BJ (cell line): ENCODE measurements at places on chromosomes 3 and 15.

GRCh38 chr15:64110950-64111678 lies 15.3 kb downstream of the SNX1 start:
- no peak for DNase-seq

DNA sequence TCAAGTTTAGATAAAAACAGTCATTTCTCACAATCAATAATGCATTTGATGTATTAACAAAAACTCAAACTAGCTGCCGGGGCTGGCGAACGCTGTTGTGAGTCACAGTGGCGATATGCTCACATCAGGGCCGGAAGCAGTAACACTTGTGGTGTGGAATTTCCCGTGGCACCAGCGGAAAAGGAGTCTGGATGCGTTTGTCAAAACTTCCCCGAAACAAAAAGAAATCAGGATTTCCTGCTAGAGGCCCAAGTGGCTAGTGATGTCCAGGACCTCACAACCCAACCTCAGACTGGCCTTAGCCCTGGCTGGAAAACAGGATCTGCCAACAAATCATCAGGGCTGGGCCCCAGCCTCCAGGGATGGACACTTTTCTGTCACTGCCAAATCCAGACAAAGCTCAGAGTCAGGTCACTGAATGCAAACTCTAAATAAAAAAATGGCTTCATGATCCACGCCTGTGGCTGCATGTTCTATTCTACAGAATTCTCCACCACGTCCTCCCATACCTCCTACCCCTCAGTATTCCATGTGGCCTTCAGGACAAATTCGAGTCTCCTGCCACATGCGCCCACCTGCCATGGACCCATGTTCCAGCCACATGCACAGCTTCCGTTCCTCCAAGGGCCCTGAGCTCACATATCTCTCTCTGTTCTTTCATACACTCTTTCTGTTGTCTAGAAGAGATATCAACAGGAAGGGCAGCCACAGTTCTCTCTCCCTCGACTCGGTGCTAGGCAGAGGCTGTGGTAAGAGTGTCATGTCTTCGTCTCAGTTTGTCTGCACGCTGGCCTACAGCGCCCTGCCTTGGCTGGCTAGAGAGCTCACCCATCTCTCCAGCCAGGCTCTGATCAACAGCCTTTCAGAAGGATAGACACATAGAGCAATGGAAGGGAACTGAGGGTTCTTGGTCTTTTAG lies 35.4 kb downstream of the EHD4 start:
- no peak for DNase-seq

GRCh38 chr15:31148297-31149087 lies 47.0 kb upstream of the TRPM1 start:
- DNase-seq: no peak

DNA sequence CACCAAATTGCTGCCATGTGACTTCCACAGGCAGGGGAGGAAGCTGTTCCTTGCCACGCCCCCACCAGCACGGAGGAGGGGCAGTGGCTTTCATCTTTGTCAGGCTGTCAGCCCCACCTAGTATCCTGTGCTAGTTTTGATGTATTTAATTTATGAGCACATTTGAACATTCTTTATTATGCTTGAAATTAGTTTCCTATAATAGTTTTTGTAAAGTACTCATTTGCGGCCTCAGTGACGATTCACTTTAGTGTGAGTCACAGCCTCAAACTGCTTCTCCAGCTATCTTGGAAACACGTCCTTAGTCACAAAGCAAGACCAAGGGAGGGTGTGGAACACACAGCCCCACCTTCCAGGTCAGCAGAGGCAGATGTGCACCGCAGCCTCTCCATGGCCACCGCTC lies 239.9 kb upstream of the ATP10A start:
- DNase-seq: no peak

DNA sequence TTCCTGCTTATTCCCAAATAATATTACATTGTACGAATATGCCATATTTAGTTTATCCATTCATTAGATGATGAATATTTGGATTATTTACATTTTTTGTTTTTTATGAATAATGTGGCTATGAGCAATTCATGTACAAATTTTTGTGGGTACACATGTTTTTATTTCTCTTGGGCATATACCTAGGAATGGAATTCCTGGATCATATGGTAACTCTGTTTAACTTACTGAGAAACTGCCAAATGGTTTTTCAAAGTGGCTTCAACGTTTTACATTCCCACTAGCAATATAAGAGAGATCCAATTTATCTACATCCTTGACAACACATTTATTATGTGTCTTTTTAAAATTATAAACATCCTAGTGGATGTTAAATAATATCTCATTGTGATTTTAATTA lies 362.0 kb upstream of the TMCO5A start:
- no peak for DNase-seq
